ENCODE measurements at places on chromosomes 6 and 20.

- no peak for DNase-seq
These were observed 119.4 kb upstream of the TSHZ2 start for GRCh38 chr20:52852714-52853113.

GRCh38 chr20:45258259-45258658 lies 3.9 kb upstream of the SLPI start:
- DNase-seq, result no peak

GRCh38 chr20:31821427-31821826 lies 2.3 kb downstream of the MYLK2 start:
- no peak for DNase-seq

- DNase-seq, result no peak
These were observed 104.8 kb upstream of the ZNF217 start for GRCh38 chr20:53698371-53698978.

- no peak for DNase-seq
These were observed 374.3 kb downstream of the CDH26 start for GRCh38 chr20:60332523-60332922.

- no peak for DNase-seq
These were observed 24.5 kb upstream of the SEC63 start for GRCh38 chr6:107982486-107982885.

GRCh38 chr20:8272766-8273165 lies 140.7 kb downstream of the PLCB1 start:
- no peak for DNase-seq

- no peak for DNase-seq
These were observed 24.1 kb downstream of the MAFB start for GRCh38 chr20:40664891-40665290.

DNA sequence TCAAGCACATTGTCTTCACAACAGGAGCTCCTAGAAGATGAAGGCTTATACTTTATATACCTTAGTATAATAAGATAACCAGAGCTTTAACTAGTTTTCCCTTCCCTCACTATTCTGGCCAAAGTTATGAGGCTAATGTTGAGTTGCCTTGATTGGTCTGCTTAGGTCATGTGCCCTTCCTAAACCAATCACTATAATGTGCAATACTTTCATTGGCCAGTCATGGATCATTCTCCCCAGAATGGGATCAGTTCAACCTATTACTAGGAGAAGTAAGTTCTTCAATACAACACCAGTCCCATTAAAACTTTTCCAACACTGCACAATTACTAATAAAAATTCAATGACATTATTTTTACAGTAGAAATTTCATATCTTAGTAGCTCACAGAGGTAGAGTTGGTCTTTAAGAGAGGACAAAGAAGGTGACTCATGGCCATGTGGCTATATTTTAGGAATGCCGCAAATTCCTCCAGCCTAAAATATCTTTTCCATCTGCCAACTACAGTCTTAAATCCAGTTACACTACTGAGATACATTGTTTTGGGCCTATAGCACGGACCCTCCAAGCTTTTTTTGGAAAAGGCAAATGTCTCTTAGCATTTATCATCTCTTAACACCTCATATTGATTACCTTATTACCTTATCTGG lies 12.5 kb upstream of the POU3F2 start:
- DNase-seq, result no peak

GRCh38 chr6:95690328-95690727 lies 113.0 kb downstream of the MANEA start:
- peak; percentile 38 for DNase-seq

DNA sequence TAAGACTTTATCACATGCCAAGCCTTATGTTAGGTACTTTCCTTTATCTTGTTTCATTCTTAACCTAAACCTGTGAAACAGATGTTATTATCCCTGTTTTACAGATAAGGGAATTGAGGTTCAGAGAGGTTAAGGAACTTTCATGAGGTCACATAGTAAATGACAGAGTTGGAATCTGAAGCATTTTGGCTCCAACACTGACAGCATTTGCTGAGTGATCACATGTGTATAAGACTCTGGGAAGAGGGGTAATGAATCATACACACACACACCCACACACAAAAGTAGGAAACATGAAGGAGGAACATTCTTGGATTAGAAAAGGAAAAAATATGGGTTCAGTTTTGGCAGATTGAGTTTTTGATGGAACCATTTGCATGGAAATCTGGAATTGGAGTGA lies 212.5 kb downstream of the GJA1 start:
- DNase-seq, result no peak

All from NCI-H2029 treated with DMSO at 0.1 percent for 48 hours (cell line).